ENCODE measurements at places on chromosomes 12 and 14.

DNA sequence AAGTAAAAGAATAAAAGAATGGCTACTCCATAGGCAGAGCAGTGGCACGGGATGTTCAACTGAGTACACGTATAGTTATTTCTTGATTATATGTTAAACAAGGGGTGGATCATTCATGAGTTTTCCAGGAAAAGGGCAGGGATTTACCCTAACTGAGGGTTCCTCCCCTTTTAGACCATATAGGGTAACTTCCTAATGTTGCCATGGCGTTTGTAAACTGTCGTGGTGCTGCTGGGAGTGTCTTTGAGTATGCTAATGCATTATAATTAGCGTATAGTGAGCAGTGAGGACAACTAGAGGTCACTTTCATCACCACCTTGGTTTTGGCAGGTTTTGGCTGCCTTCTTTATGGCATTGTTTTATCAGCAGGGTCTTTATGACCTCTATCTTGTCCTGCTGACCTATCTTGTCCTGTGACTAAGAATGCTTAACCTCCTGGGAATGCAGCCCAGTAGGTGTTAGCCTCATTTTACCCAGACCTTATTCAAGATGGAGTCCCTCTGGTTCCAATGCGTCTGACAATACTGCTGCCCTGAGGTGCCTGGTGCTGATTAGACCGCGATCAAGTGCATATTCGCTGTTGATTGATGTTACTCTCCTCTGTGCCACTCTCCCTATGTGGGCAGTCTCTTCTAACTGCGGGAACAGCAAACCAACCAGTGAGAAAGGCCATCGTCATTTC is 67.6 kb upstream of the AMN1 start:
- DNase-seq: no peak

- no peak for DNase-seq
Measured at GRCh38 chr14:99123208-99123870, 148.7 kb downstream of the BCL11B start.

- DNase-seq: no peak
Measured at GRCh38 chr14:52363041-52363704, 49.1 kb downstream of the PTGER2 start.

DNA sequence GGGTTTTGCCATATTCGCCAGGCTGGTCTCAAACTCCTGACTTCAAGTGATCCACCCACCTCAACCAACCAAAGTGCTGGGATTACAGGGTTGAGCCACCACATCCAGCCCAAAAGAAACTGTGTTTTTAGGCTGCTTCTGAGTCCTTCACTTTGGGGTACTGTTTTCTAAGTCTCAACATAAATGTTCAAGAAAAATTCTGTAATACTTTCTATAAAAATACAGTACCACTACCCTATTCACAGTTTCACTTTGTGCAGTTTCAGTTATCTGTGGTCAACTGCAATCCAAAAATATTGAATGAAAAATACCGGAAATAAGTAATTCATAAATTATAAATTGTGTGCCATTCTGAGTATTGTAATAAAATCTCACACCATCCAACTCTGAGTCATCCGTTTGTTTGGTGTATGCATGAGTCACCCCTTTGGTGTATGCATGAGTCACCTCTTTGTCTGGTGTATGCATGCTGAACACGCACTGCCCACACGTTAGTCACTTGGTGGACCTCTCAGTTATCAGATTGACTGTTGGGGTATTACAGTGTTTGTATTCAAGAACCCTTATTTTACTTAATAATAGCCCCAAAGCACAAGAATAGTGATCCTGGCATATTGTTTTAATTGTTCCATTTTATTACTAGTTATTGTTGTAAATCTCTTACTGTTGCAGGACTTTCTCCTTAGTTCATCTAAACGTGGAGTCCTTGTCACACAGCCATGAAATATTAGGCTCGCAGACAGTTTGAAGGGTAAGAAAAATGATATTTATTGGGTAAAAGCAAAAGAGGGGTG is 190.2 kb downstream of the FSCB start:
- DNase-seq: no peak

DNA sequence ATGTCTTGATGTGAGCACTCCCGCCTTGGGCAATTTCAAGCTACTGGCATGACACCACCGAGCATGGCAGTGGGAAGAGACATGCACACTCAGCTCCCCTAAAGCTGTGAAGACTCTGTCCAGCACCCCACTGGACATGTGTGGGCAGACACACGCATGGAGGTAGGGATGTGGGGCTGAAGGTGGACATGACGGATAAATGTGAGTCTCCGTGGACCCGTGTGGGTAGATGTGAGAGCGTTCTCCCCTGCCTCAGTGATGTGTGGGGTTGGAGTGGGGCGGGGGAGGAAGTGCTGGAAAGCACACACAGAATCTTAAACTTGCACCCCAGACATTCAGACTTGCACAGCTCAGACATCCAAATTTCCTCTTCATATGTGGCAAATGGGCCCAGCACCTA is 12.6 kb downstream of the SLC6A12 start:
- no peak for DNase-seq

DNA sequence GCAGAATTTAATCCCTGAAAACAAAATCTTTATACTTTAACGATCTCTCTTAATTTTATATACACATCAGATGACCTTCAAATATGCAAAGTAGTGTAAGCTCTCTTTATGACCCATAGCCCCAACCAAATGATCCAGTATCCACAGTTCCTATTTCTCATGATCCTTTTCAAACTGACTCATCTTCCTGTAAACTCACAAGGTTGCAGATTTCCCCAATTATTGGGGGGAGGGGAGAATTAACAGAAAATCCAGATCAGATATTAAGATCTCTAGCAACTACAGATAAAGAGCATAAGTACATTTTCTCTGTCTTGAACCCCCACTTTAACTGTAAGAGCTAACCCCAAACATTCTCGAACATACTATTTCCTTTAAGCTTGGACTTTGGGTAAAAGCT is 12.5 kb downstream of the GNS start:
- no peak for DNase-seq

DNA sequence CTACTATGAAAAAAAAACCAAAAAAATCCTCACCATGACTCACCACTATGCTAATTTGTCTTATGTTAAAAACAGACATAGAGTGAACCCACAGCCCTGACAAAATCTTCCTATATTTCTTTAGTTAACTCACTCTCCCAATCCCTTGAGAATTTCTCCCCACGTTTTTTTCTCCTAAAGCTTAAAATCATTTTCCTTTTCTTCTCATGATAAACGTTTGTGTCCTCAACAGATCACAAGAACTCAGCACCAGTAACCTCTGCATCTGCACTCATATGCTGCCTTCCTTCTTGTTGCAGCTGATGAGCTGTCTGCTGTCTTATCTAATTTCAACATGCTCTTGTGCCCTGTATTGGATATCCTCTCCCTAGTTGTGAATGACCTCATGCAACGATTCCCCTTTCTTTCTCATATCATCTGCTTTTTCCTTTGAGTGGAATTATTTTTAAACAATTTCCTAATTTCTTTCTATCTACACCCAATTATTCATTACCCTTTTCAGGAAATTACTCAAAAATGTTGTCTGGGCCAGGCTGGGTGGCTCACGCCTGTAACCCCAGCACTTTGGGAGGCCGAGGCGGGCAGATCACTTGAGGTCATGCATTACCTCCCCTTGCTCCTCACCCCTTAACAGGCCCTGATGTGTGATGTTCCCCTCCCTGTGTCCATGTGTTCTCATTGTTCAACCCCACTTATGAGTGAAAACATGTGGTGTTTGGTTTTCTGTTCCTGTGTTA is 427.5 kb upstream of the MGAT4C start:
- no peak for DNase-seq

DNA sequence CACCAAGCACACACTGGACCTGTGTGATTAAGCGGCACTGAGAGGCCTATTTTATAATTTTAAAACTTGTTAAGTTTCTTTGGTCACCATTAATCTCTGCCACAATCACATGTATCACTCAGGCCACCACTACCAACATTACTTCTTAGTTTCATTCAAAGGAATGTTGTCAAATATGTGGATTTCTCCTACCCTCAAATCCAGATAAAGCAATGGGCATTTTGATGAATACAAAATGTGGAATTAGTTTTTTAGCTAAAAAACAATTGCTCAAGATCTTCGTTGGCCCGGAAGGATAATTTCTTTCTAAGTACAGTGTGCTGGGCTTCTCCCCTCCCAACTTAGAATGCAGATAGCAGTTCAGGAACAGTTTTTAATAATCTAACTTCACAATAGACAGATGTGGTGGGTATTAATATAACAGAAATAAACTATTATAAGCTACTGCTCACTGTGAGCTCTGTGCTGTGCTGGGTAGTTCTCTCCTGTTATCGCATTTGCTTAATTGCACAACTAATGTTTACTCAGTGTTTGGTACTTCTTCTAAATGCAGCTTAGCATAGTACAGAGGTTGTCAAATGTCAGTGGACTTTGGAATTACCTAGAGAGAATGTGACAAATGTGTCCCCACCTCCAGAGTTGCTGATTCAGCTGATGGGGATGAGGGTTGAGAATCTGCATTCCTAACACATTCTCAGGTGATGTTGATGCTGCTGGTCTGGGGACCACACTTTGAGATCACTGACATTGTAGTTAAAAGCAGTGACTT is 266.7 kb upstream of the AMIGO2 start:
- no peak for DNase-seq

DNA sequence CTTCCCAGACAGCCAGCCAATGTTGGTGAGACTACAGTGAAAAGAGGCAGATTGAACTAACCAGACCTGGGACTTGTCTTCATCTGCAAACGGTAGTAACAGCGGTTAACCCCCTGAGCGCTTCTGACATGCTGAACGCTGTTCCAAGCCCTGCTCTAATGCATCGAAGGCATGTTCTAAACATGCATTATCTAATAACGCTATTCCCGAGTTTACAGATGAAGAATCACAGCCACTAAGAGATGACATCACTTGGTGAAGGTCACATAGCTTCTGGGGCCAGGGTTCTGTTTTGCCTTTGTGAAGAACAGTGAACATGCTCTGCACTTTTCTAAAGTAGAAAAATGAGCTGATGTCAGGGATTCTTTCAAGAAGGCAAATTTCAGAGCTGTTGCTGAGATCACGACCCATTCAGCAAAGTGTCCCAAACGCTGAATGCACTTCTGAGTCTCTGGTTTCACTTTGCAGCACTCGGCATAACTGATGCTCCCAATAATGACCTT is 56.0 kb downstream of the FOS start:
- DNase-seq: no peak

DNA sequence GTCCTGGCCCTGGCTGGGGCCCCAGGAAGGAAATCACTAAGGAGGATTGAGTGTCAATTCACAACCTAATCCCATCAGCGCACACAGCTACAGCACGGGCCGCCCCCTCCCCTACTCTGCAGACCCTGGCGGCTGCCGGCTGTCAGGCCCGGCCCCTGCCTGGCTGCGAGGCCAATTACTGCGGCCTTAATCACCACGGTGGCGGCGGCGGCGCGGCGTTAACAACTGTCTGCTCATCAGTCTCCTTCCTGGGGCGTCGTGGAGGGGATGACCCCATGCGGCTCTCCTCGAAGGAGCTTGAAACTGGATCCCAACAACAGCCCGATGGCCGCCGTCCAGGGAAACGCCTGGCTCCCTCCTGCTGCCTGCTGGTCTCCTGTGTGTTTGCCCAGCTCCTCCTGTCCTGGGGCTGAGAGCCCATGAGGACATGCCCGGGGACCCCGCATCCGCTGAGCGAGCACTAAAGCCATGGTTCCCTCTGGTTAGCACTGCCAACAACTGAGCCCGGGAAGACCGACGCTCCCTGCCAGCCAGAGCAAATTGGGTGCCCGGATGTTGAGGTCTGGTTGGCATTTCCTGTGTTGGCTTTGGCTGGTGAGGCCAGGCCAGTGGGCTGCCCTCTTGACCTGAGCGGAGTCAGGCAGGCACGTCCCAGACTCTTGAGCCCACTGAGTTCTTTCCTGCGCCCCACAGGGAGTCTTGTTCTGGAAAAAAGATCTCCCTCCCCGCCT is 21.8 kb upstream of the EIF2B2 start:
- no peak for DNase-seq

GRCh38 chr14:55628426-55628825 is 48.4 kb downstream of the KTN1 start:
- DNase-seq: no peak

GRCh38 chr12:19707948-19708409 is 268.7 kb downstream of the AEBP2 start:
- no peak for DNase-seq

DNA sequence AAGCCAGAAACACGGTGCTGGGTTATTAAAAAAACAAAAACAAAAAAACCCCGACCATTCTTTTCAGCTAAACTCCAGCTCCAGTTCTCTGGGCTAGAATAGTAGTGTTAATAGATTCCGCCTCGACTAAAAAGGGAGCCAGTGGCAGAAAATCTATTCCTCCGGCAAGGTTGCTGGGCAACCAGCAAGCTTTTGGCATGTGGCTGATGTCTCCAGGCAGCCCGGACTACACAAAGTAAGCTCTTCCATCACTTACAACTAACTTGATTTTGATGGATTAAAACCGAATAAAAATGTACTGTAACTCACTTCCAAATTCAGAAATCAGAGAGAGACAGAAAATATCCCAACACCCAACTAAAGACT is 126.4 kb upstream of the FOXN3 start:
- DNase-seq: no peak

- no peak for DNase-seq
Measured at GRCh38 chr12:74722709-74723108, 185.1 kb downstream of the ATXN7L3B start.

- DNase-seq: no peak
Measured at GRCh38 chr14:29911810-29912209, 15.8 kb downstream of the PRKD1 start.

- no peak for DNase-seq
Measured at GRCh38 chr12:112169161-112169872, 44.0 kb downstream of the TRAFD1 start.

GRCh38 chr12:3272958-3273357 is 195.8 kb downstream of the TSPAN9 start:
- no peak for DNase-seq

GRCh38 chr14:105899071-105899641 is 372.8 kb downstream of the TMEM121 start:
- DNase-seq: no peak

DNA sequence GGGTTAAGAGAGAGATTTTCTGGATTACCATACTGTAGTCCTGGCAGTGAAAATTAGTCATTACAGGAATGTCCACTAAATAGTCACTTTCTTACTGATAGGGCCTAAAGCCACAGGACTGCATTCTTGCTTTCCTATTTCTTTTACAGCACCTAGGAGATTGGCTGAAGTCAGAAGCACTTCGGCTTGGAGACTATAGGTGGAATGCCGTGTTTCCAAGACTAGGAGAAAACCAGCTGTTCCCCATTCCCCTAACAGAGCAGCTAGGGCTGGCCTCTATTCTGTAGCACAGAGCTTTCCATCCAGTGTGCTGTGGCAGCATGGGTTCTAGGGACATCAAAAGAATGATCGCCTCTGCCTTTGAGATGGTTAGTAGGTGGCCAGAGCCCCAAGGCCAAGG is 15.1 kb downstream of the PIGH start:
- DNase-seq: no peak

DNA sequence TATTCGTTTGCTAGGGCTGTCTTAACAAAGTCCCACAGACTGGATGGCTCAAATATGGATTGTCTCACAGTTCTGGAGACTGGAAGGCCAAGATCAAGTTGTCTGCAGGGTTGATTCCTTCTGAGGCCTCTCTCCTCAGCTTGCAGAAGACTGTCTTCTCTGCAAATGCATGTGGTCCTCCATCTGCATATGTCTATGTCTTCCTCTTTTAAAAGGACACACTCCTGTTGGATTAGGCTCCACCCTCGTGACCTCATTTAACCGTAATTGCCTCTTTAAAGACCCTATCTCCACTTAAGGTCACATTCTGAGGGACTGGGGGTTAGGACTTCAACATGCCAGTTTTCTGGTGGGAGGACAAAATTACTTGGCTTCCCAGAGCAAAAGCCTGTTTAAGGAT is 123.3 kb downstream of the SLC38A6 start:
- no peak for DNase-seq

- DNase-seq: no peak
Measured at GRCh38 chr14:34466691-34467090, 4.7 kb upstream of the SPTSSA start.
